ENCODE measurements at places on chromosomes 6 and 20.

- DNase-seq = no peak
These were observed 12.0 kb upstream of the GRM4 start for GRCh38 chr6:34157851-34158250.

DNA sequence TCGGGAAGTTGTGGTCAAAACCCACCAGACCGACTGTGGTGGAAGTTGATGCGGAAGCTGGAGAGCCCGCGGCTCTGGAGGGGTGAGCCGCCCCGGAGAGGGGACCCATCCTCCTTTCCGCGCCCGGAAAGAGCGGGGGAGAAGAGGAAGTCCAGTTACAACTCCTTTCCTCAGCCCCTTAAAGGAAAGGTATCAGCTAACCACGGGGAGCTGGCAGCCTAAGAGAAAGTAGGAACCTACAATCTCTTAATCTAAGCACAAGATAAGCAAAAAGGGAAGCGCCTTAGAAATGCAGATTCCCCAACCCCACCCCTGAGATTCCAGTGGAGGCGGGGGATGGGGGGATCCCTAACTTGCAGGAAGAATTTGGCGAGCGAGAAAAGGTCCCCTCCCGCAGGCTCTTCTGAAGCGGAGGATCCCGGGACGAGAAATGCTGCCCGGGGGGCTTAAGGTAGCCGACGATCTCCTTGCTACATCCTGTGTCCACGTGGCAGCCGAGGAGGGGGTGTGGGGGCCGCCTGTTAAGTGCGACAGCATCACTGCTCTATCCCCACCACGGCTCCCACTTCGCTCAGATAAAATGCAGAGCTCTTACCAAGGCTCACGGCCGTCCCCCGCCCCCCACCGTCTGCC, 87.5 kb downstream of the ZFP64 start:
- peak; percentile 2 for DNase-seq

DNA sequence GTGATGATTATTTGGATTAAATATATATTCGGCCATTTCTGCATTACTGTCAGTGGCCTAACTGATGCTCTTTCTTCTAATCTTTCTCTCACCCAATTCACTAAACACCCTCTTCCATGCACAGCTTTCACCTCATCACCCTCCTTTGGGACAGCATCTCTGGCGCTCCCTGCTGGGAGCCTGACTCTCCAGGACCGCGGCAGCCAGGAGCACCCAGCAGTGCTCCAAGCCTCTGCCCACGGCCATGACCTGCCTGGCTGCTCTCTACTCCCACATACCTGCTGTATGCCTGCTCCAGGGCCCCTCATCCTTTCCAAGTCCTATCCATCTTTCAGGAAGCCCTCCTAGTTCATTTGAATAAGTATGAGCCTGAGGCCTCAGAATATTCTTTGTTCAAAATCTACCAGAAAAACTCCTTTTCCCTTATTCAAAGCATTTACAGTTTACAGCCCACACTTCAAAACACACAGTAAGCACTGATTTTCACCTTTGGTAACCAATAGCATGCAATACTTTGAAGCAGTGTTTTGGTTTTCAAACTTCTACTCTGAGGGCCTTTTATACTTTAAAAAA, 15.2 kb downstream of the CTCFL start:
- DNase-seq = no peak

- DNase-seq = peak; percentile 25
These were observed 1.1 kb upstream of the LCA5 start for GRCh38 chr6:79538106-79538971.

- DNase-seq = no peak
These were observed 174.2 kb downstream of the MYLK4 start for GRCh38 chr6:2576499-2576898.

DNA sequence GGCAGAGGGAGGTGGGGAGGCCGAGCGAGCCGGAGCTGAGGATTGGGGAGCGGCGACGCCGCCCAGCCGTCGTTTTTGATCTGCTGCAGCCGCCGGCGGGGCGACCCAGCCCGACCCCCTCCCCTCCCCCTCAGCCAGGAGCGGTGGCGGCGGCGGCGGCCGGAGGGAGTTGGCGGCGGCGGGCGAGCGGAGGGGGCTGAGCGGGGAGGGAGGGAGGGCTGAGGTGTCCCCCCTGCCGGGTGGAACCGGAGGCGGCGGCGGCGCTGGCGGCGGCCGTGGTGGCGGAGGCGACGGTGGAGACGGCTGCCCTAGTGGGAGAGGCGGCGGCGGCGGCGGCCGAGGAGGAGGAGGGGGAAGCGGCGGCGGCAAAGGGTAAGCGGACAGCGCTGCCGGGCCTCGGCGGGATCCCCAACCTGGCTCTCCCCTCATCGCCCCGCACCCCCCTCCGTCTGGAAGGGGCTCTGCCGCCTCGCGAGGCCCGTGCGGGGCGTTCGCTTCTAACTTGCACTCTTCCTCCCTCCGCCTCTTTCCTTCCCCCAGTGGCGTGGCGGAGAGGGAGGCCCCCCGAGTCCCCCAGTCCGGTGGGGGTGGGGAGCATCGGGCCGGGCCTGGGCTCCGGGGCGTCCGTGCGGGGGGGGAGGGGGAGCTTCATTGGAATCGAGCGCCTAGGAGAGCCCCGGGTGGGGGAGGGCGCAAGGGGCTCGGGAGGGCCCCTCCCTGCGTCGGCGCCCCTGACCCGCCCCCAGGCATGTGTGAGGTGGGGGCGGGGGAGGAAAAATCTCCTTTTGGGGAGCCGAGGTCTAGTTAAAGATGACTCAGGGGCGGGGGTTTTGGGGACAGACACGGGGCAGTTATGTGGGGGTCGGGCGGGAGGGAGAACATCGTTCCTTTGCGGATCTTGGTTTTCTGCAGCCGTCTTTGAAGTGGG, at the start of gene TAB2:
Gene TAB2 (plus strand): TSS at position 69 of the 928 bp plus-strand sequence. CDS start 52,286 bp downstream, outside the sequence.
- peak; percentile 68 for DNase-seq

GRCh38 chr20:32406701-32407100, 48.6 kb downstream of the ASXL1 start:
- DNase-seq = no peak
